ENCODE measurements at places on chromosomes 12 and 14.

GRCh38 chr12:3041558-3042164, 35.5 kb upstream of the TSPAN9 start:
- DNase-seq = peak; percentile 19

GRCh38 chr12:12719496-12719895, 2.3 kb downstream of the CDKN1B start:
- DNase-seq = no peak

DNA sequence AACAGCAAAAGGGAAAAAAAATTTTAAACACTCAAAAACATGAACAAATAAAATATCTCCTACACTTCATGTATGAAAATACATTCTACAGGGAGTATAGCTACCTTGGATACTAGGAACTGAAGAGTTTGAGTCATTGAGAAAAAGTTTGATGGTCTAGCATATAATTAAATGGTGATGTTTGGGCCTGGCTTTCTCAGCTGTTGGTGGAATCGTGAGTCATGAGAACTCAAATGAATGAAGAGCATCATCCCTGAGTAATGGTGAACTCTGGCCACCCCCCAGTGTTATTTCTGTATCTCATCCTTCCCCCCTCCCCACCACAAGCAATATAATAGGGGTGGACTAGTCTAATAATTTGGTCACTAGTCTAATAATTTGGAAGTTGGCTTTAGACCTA, 6.7 kb upstream of the SLC6A15 start:
- no peak for DNase-seq

DNA sequence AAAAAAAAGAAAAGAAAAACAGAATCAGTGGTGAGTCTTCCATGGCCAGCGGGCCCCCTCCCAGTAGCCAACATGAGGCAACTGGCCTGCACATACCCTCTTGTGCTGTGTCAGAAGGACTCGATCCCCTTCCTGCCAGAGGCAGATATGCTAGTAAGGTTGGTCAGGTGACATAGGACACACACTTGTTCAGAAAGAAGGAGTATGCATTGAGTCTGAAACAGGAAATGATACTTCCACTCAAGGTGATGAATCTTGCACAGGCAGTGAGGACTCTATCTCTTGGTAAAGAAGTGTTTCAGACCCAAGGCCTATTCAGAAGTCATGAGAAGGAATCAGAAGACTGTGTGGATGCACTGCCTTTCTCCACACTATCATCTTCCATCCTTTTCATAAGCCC, 269.7 kb upstream of the FAR2 start:
- DNase-seq = no peak

DNA sequence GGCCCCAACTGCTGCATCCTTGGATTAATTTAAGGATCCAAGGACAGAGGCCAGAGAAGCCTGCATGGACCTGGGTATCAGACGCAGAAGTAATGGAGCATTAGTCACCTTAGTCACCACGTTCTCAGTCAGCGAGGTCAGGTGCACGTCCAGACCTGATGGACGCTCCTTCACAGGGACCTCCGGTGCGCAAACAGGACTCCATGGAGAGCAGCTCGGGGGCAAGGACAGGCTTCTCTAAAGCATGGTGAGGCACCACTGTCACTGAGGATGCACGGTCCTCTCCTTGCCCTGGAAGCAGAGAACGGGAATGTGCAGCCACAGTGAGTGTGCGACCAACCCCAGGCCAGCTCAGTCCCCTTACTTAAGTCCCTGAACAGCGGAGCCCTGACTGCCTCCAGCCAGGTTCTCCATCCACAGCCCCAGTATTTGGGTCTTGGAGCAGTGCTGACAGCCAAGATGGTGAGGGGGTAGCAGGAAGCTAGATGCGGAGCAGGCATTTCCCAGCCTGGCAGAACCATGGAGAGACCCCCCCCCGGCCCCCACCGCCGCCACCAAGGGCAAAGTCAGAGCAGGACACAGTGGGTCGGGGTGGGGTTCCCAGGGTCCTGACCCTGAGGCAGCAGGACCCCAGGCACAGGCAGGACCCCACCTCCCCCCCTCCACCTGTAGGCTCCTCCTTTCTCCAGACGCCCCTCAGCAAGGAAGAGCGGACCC, 253.4 kb upstream of the SFSWAP start:
- no peak for DNase-seq

GRCh38 chr12:105748806-105749600, 389.8 kb downstream of the NUAK1 start:
- DNase-seq = no peak

GRCh38 chr14:60235440-60235839, 13.6 kb upstream of the PPM1A start:
- no peak for DNase-seq

GRCh38 chr14:84592770-84593169, 937.2 kb upstream of the FLRT2 start:
- DNase-seq = no peak

- no peak for DNase-seq
Measured at GRCh38 chr12:123396954-123397353, 13.0 kb downstream of the KMT5A start.

DNA sequence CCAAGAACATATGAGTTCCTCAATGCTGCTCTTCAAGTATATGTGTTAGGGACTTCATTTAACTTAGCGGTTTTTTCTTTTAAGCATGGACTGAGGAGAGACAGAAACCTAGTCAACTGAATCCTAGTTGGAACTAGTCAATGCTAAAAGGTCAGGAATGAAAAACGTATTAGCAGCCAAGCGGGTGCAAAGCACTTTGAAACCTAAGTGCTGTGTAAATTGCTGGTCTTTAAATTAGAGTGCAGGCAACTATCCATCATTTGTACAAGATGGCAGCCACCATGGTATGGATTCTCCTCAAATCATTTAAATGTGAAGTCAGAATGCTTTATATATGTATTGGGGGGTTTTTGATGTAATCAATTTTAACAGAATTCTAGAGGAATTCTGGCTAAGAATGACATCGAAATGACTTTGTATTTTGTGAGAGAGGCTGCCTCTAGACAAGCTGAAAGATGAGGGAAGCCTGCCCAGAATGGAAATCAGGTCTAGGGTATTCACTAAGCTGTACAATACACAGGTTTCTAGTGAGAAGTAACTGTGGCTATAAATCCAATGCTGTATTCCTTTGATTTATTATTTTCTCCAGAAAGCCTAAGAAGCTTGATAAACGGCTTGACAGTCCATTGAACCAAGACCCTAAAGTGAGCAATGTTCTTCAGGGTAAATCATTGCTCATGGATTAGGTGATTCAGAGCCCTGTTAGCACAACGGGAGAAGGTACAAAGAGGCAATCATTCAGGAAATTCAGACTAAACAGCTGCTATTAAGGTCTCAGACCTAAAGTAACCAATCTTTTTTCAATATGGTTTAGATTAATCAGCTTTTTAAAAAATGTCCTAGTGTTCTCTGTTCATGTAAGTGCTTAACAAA, 198.8 kb downstream of the ANO2 start:
- no peak for DNase-seq

DNA sequence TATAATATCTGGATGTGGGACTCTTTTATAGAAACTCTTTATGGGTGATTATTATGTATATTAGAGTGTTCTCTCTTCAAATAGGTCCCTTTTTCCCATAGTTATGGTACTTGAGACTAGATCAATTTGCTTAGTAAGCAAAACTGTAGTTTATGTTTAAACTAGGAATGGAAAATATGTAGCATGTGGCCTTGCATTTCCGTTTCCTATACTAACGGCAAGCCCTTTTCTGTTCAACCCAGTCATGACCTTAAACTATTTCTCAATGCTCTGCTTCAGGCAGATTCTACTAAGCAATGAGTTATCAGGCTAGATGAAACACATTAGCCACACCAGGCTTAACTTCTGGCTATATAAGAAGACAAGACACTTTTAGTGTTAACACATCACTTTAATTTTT, 84.6 kb downstream of the OTOGL start:
- no peak for DNase-seq

GRCh38 chr14:102645746-102646440, 53.4 kb downstream of the RCOR1 start:
- DNase-seq = no peak

DNA sequence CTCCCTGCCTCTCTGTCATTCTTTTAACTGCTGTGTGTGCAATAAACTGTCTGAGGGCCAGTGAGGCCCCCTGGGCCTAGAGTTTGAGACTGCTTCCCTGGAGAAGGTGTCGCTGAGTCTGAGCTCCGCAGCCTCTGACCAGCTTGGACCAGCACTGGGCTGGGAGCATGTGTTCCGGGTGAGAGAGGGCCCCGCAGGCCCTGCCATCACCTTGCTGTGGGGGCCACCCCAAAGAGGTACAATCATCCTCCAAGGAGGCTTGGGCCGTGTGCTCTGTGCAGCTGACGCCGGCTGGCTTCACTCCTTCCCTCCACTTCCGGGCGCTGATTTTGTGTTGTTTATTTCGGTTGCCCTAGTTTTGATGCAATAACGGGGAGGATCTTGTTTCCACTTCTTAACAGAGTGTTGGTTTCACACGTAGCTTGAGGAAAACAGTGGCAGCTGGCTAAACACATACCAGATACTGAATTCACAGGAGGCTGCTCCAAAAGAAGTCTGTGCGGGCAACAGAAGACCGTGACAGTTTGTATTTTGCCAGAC, 121.6 kb downstream of the TMEM132C start:
- DNase-seq = no peak

DNA sequence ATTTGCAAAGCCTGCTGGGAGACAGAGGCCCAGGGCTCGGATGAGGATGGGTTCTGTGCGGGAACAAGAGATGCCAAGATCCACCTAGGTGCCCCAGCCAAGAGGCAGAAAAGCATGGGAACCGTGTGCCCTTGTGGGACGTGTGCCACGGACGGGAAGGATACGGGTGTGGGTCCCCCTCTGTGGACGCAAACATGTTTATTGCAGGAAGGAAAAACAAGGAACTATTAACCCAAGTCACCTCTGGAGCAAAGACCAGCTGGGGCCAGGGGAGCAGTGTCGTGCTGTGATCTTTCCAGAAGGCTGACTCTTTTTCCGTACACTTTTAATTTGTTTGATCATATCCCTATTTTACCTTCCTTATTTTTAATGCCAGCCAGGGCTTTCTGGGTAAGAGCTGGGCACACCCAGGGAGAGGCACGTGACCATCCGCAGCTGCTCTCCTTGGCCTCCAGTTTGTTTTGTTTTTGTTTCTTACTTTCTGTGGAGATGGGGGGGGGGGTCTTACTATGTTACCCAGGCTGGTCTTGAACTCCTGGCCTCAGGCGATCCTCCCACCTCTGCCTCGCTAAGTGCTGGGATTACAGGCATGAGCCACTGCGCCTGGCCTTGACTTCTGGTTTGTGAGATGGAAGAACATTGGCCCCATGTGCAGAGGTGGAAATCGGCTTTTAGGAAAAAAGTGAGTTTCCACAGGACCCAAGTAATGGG, 20.7 kb downstream of the SCARB1 start:
- no peak for DNase-seq

DNA sequence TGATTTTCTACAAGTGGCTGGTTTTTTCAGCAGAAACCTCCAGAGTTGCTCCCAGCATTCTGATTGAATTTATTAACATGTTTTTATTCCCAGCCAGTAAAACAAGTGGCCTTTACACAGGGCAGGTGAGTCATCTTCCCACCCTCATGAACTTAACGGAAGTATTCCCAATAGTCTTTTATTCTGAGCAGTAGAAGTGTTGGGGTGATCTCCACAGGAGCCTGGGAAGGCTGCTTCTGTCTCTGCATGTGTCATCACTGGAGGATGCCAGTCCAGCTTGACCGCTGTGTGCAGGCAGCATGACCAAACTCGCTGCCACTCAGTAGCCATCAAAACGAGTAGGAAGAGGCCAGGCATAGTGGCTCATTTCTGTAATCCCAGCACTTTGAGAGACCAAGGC, 13.4 kb upstream of the DNAH10 start:
- DNase-seq = no peak

DNA sequence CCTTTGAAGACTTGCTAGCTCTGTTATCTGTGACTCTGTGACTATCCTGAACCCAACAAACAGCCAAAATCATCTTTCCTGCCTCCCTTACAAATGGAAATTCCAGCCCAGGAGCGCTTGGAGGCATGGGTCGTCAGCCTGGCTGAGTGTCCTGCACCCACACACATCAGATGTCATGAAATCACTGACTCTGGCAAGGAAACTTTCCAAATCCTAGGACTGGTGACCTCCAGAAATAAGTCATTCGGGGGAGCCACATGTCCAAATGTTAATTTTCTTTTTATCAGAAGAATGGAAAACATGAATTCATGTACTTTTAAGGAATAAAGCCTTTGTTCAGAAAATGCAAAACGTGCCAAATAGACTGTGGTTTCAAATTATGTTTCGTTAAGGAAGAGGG, 96.3 kb upstream of the EVL start:
- DNase-seq = no peak

GRCh38 chr12:88921890-88922532, 341.7 kb upstream of the KITLG start:
- DNase-seq = no peak

GRCh38 chr12:63929426-63929825, 84.9 kb downstream of the SRGAP1 start:
- no peak for DNase-seq

DNA sequence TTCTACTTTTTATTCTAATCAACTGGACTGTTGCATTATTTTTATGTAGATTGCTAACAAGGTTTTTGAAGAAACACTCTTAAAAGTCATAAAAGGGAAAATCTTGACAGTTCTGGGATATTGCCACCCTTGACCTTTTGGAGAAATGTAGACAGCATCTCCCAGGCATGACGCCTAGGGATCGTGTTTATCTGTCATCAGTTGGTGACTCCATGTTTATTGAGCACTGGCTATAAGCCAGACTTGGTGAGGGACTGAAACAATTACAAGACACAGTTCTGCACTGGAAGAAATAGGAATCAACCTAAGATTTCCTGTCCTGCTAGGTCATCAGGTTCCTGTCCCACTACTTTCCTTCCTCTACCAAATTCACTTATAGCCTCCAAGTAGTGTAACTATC, 34.5 kb downstream of the HMGA2 start:
- DNase-seq = no peak

GRCh38 chr14:90460136-90460535, 63.3 kb downstream of the CALM1 start:
- no peak for DNase-seq

DNA sequence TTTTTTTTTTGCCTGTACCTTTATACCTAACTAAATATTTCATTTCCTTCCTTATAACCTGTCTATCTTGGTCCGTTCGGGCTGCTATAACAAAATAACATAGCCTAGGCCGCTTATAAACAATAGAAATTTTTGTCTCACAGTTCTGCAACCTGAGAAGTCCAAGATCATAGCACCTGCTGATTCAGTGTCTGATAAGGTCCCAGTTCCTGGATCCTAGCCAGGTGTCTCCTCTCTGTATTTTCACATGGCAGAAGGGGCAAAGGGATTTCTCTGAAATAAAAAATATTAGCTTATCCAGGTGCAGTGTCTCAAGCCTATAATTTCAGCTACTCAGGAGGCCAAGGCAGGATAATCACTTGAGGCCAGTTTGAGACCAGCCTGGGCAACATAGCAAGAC, 1046.6 kb upstream of the USP15 start:
- DNase-seq = no peak

Data from T-helper 2 cell (primary cell).